ENCODE measurements at places on chromosomes 5 and 9. TPM values are rescaled to one million over a fixed set of nuclear protein-coding genes. Genes with fewer than 3 reads are reported as not detected.

Gene CCT5
- 62.0 TPM for polyA plus RNA-seq

GRCh38 chr5:43855452-43855851 is 252.5 kb downstream of the NNT start:
- no peak for DNase-seq
- H3K36me3 ChIP-seq, result no peaks in the 10 kb centered on the region
- no peak overlapping the region for H3K4me3 ChIP-seq
- H3K27me3 ChIP-seq, result no peaks in the 10 kb centered on the region

GRCh38 chr5:95563367-95563766 is 8.5 kb downstream of the ARSK start:
- H3K27me3 ChIP-seq, result no peaks in the 10 kb centered on the region
- no peaks in the 10 kb centered on the region for H3K4me1 ChIP-seq

GRCh38 chr9:108496846-108497245 is 358.9 kb downstream of the ACTL7B start:
- H3K4me3 ChIP-seq, result no peak overlapping the region
- no peak for DNase-seq
- no peaks in the 10 kb centered on the region for H3K36me3 ChIP-seq

DNA sequence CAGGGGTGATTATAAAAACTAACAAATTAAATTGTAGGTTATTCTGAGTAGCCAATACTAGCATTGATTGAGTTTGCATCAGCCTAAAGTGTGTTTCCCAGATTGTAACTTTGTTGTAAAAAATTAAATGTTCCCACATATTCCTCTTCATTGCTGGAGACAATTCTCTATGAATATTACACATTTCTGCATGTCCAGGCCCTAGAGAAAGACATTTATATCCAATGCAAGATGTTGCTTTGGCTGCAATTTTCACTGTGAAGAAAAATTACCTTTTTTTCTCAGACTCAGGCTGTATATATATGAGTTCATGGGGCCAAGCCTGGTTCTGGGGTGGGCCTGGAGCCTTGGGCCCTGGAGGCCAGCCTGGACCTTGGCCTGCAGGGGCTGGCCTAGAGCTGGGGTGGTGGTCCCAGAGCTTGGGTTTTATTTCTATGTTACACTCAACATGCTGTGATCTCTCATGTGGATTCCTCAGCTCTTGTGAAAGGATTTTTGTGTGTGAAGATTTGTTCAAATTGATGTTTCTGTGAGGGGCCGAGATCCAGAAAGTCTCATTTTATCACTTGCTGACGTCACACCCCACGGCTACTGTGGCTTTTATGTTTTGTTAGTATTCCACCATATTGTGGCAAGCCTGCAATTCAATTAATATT is 232.5 kb downstream of the SPATA31A1 start:
- no peaks in the 10 kb centered on the region for H3K4me1 ChIP-seq
- H3K4me3 ChIP-seq, result no peak overlapping the region
- DNase-seq, result no peak
- H3K27ac ChIP-seq, result no peak overlapping the region
- no peaks in the 10 kb centered on the region for H3K27me3 ChIP-seq

- H3K27me3 ChIP-seq, result no peaks in the 10 kb centered on the region
- no peaks in the 10 kb centered on the region for H3K36me3 ChIP-seq
- H3K27ac ChIP-seq, result no peak overlapping the region
- H3K4me1 ChIP-seq, result no peaks in the 10 kb centered on the region
- DNase-seq, result no peak
Observed at GRCh38 chr5:3049261-3049660, 297.8 kb upstream of the IRX2 start.

GRCh38 chr5:7446913-7447312 is 51.0 kb downstream of the ADCY2 start:
- H3K4me3 ChIP-seq, result no peak overlapping the region
- DNase-seq, result no peak
- H3K4me1 ChIP-seq, result no peaks in the 10 kb centered on the region
- no peaks in the 10 kb centered on the region for H3K36me3 ChIP-seq

All from pancreas (tissue), 10 donors.